ENCODE measurements at places on chromosomes 13 and 19.

DNA sequence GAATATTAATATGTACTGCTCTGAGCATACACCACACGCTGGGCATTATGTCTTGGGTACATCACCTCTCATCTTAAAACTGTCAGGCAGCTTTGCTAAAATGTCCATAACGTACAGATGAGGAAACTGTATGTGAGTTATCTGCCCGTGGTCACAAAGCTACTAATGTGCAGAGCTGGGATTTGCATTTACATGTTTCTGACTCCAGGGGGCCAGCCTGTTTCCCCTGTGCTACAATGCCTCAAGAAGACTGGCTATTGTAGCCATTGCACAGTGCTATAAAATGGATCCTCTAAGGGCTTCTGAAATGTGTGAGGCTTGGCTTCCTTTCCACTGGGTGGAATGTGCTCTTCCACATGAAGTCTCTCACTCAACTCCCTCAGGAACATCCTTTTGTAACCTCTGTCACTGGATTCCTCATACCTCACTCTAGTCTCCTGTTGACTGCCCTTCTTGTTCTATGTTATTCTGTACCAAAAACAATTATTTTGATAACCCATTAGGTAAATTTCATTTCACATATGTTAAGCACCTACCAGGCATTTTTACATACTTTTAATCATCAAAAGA, 95.6 kb upstream of the HTR2A start:
- DNase-seq: no peak

DNA sequence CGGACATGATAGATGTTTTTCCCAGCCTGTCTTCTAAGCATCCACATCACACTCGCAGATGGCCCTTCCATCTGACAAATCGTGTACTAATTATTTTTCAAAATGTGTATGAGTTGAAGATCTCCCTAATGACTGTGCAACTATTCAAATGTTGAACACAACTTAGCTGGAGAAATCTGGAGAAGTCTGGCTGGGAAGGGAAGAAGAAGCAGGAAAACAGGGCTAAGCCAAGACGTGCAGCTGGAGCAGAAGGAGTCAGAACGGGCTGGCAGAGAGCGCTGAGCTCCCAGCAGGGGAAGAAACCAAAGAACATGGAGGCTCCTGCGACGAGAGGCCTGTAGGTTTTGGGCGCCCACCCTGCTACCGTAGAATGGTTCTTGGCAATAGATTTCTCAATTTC, 13.2 kb upstream of the LATS2 start:
- DNase-seq: no peak

DNA sequence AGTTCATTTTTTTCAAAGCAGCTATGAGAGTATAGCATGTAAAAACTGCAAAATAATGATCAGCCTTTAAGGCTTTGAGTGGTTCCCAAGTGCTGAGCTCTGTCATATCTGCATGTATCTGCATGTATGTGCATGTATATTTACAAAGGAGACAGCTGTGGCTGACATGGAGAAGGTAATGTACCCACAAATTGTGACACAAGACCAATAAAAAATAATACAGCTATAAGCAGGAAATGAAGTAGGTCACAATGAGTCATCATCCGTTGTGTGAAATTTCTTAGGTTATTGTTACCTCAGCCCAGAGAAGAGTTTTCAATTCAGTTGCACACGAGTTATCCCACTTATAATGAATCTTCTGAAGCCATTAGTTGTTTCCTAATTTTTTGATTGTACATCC, 60.9 kb upstream of the MED4 start:
- DNase-seq: no peak

DNA sequence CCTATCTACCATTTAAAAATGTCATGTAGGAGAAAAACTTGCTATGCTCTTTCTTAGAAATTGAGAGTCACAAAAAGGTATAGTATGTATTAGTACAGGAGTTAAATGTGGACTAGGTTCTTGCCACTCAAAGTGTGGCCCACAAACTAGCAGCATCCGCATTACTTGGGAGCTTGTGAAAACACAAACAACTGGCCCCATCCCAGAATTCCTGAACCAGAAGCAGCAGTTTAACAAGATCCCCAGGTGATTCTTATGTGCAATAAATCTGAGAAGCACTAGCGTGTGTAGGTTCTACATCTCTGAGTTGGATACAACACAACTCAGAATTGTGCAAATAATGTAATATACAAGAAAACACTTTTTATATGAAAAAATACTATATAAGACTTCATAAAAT, 325.9 kb downstream of the DCT start:
- no peak for DNase-seq

- DNase-seq: no peak
These were observed 31.6 kb downstream of the CCNE1 start for GRCh38 chr19:29843180-29844051.

Measured in activated T-cell treated with anti-CD3 and anti-CD28 coated beads for 4 hours (primary cell).